GF-D8 (cell line): ENCODE measurements at places on chromosomes 7 and 10.

DNA sequence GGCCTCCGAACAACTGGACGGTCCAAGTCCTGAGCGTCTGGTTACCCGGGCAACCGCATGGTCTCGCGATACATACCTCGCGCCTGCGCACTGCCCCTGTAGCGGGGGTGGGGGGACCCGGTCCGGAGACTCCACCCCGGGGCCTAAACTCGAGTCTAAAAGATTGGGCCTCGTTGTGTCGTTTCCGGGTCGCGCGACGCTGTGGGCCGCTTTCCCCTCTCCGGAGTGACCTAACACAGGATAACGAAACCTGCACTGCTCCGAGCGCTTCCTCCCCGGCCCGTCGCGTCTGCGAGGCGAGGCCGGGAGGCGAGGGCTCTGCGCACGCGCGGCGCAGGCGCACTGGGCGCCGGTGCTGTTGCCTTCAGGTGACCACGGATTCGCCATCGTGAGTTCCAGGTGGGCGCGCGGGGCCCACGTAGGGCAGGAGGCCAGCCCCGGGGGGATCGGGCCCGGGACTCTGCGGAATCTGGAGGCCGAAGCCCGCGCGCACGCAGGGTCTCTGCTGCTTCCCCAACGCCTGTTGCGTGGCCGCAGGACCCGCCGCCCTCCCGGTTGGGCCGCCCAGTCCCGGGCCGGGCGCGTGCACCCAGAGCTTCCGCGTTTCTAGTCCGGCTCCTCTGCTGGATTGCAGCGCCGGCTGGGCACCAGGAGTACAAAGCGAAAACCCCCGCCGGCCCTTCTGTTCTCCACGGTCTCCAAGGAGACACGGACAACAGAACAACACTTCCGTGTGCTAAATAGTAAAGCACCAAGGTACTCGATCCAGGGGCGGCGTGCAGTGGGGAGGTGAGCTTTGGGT lies at the start of gene RPP38:
Gene RPP38, plus strand, starts transcription at position 345 of the 802 bp plus-strand sequence. CDS start 5,960 bp downstream, outside the sequence.
- peak; percentile 65 for DNase-seq

GRCh38 chr7:5677538-5678294 lies 103.7 kb downstream of the RNF216 start:
- peak; percentile 79 for DNase-seq

- no peak for DNase-seq
These were observed 28.9 kb upstream of the EZH2 start for GRCh38 chr7:148912758-148913541.

DNA sequence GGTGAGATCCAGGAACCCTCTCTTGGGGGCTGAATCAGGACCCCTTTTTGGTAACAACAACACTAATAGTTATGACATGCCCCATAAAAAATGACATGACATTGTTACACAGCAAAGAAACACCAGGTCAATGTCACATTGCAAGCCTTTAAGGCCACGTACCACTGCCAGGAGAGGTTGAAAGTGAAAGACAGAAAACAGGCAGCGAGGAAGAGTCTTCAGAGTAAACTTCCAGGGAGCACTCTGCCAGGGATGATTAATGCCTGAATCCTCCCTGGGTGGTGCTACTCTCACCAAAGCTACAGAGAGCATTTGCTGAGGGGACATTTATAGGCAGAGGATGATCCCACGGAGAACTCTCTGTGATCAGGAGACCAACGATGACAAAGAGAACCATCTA lies 551.6 kb downstream of the CALN1 start:
- no peak for DNase-seq

GRCh38 chr10:61096056-61096455 lies 152.1 kb upstream of the RHOBTB1 start:
- no peak for DNase-seq

DNA sequence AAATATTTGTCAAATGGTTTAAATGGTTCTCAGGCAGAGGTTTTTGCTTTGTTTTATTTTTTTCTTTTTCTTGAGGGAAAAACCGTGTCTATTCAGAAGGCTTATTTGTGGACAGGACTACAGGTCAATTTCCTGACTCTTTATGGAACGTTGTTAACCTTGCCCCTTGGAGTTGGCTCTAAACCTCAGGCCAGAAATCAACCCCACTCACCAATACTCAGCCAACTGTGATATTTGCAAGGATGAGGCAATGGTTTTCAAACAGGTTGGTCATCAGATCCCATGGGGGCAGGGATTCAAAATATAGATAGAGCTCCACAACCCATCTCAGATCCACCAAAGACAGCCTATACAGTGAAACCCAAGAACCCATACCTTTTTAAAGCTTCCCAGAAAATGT lies 10.2 kb downstream of the PDLIM1 start:
- DNase-seq, result no peak

DNA sequence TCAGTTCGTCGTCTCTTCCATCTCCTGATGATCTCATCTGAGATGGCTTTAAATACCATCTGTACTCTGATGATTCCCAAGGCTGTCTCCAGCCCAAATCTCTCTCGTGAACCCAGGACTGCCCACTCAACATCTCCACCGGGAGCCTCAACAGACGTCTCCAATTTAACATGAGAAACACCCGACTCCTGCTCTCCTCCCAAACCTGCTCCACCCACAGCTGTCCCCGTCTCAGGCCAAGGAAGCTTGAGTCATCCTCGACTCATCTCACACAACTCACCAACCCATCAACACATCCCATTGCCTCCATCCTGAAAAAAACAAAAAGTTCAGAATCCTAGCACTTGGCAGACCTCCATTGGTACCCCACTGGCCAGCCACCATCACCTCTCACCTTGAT lies 29.7 kb upstream of the CALN1 start:
- DNase-seq, result no peak

- DNase-seq, result no peak
These were observed 14.8 kb downstream of the TPK1 start for GRCh38 chr7:144821067-144821466.

- DNase-seq, result no peak
These were observed 482 bp upstream of the ERCC6 start for GRCh38 chr10:49539320-49539885.

DNA sequence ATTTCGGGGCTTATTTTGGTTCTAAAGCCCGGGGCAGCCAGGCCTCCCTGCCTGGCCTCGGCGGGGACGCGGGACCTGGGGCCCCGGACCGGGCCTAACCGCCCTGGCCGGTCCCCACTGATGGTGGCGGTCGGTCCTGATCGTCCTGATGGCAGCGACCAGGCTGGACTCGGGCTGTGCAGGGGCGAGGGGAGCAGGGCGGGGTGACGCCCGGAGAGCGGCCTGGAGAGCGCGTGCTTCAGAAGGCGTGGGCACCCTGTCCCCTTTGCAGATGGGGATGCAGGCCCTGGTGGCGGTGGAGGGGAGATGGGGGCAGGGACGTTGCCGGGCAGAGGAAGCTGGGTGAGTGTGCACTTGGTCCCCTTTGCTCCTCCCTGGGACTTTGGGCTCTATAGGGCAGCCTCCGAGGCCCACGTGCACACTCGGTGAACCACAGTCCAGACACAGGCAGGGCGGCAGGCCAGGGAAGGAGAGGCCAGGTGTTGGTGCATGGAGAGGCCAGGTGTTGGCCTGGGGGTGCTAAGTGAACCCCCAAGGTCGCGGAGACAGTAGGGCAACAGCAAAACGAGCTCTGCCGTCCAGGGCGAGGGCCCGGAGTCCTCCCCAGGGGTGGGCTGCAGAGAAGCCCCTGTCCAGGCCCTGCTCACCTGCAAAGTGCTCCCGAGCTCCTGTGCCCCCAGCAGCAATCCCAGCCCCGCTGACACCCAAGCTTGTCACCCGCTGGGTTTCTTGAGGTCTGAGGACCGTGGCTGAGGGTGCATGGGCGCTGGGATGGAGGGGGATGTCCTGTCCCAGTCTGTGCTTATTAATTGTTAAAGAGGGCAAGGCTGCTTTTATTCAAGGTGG lies 42.4 kb upstream of the FAM20C start:
- peak; percentile 65 for DNase-seq

DNA sequence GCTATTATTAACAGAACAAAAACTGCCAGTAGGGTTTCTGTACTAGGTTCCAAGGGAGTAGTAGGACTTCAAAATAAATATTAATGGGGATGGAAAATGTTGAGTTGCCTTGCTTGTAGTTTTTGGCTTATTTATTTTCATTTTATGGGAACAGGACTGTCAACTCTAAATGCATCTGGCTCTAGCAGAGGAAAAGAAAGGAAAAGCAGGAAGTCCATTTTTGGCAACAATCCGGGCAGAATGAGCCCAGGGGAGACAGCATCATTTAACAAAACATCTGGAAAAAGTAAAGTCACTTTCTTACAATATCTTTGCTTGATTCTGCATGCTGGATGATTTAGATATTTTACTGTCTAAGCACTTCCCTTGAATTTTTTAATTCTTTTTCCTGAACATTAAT lies 69.4 kb downstream of the NOC3L start:
- DNase-seq, result no peak

DNA sequence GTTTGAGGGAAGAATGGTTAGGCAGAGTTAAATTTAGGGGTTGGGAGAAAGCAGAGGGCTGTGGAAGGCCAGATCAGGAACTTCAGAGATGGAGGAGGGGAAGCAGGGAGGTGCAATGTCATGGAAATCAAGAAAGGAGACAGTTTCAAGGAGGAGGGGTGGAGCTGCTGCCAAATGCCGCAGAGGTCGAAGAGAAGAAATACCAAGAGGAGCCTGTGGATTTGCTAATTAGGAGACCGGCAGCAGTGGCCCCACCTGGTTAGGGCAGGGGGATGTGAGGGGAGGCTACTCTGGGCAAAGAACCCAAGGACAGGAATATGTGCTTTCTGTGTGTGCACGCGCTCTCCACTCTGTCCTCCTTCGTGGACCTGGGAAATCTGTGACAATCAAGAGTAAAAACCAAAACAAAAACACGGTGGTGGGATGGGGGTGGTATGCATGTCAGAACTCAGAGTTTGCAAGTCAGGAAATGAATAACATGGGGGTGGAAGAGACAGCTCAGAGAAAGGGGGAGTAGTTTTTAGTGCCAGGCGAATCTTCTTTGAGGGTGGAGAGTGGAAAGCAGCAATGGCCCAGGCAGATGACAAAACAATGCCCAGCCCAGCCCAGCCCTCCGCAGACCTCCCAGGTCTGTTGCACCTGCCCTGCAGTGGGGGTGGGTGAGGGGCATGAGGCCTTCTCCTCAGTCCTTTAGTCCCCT lies 102.9 kb upstream of the PAX2 start:
- no peak for DNase-seq

- DNase-seq, result no peak
These were observed 39.6 kb downstream of the ADAMTS14 start for GRCh38 chr10:70711911-70712310.

DNA sequence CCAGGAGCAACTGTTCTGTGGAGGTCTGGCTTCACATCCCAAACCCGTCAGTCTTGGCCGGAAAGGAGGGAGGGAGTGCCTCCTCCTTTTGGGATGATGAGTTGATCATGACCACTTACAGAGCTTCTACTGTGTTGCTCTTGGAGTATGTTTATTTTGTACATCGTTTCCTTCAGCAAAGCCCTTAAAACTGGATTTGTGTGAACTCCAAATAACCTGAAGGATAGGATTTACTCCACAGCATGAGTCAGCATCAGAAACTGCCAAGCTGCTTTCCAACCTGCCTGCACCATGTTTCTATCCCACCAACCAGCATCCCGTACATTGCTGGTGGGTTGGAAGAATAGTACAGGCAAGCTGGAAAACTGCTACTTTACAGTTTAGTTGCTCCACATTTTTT lies 3.5 kb downstream of the CCDC201 start:
- DNase-seq, result no peak

DNA sequence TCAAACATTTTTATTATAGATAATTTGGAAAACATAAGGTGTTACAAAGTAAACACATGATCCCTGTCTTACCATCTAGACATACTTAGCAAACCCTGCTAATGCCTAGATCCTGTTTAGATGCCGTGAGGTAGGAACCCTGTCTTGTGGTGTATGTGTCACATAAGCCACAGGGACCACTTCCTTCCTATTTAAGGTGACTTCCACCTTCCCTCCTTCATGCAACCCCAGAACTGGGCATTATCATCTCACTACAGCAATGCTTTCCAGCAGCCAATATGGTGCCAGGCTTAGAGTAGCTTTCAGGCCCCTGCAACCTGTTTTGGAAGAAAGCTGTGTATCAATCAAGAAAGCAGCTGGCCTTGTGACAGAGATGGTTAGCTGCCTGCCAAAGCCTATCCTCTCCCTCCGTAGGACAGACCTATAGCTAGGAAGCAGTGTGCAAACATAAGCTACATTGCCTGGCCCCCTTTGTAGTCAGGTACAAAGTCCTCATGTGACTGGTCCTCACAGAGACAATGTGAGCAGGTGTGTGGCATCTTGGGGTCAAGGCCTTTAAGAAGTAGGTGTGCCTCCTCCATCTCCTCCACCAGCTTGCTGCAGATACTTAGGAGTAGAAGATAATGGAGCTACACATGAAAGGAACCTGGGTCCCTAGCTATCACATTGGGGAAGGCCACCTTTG lies 146.8 kb downstream of the SPAG6 start:
- DNase-seq, result peak; percentile 4

GRCh38 chr7:2629746-2630681 lies 1.8 kb upstream of the TTYH3 start:
- DNase-seq, result no peak

DNA sequence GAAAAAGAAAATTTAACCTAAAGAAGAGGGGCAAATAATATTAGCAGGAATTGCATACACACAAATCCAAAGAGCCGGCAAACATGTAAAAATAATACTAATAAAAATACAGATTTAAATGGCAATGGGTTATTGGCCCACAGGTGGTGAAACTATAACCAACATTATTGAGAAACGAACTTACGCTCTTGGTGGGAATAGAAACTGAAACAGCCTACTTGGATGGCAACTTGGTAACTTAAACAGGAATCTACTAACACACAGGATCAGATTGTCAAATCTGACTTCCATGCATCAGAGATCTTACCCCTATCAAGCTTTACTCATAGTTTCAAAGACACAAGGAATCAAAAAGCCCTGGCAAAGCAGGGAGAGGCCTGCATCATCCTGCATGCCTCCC lies 66.5 kb downstream of the ANLN start:
- DNase-seq, result no peak

- no peak for DNase-seq
These were observed 811 bp upstream of the ARHGAP12 start for GRCh38 chr10:31929261-31930022.

DNA sequence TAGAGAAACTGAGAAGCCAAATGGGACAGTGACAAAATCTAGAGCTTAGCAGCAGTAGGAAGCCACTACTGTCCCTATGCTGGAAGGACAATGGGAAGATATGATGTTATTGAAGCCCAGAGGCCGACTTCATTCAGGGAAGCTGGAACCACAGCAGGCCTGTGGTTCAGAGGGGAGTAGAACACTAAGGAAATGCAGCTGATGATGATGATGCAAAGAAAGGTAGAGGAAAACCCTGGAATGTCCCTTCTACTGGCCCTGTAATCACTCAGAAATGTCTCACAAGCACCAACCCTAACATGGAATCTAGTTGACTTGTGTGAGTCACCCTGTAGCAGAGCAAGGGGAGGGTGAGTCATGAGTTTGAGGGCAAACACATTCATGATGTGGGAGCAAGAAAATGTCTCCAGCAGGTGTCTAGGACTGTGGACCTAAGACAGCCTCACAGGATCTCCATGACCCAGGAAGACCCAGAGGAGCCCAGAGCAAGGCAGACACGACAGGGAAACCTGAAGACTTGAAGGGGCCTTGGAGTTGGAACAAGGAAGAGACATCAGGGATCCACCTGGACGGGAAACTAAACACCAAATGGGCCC lies 37.0 kb upstream of the LRRC17 start:
- no peak for DNase-seq

- no peak for DNase-seq
These were observed 51.9 kb upstream of the A1CF start for GRCh38 chr10:50937230-50937907.

- DNase-seq, result no peak
These were observed 109.6 kb downstream of the CPXM2 start for GRCh38 chr10:123781956-123782500.

GRCh38 chr7:37052705-37053104 lies 328.4 kb upstream of the AOAH start:
- no peak for DNase-seq
